ENCODE measurements at places on chromosomes 2 and 18. TPM values are rescaled to one million over a fixed set of nuclear protein-coding genes. Genes with fewer than 3 reads are reported as not detected.

GRCh38 chr2:178304333-178304732, 110.0 kb downstream of the OSBPL6 start:
- DNase-seq: no peak

DNA sequence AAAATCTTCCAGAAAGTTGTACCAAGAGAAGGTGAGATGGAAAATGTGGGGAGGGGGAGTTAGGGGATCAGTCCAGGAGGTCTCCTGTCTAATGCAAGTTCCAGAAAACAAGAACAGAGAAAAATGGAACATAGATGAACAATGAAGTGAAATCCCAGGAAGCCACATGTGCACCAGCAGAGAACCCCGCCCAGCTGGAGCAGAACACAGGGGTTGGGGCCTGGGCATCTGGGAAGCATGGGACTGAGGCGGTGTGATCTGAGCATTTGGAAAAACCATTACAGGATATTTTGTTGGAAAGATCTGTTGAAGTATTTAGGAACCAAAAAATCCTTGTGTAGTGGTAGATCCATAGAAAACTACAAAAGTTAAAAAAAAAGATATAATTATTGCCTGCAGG, 133.7 kb downstream of the INO80D start:
- DNase-seq: no peak

- peak; percentile 57 for DNase-seq
Measured at GRCh38 chr2:28360718-28361293, 31.9 kb upstream of the FOSL2 start.

The COLEC12 gene
- 0.12 TPM for total RNA-seq

The DSC1 gene
- total RNA-seq: not detected

DNA sequence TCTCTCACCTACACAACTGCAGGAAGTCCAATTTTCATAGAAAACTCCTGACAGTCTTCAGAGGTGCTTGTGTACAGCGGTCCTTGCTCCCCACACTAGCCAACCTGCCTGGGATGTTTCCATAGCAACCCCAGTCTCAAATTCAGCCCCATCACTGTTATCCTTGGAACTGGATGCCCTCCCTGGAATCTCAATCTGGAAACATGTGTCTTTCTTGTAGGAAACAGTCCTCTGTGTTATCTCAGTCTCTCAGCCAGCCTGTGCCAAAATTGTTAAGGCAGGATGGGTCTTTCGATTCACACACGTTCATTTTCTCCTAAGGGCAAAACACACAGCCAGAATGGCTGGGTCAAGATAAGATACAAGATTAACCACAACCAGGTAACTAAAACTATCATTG, 295.5 kb upstream of the RND3 start:
- DNase-seq: no peak

DNA sequence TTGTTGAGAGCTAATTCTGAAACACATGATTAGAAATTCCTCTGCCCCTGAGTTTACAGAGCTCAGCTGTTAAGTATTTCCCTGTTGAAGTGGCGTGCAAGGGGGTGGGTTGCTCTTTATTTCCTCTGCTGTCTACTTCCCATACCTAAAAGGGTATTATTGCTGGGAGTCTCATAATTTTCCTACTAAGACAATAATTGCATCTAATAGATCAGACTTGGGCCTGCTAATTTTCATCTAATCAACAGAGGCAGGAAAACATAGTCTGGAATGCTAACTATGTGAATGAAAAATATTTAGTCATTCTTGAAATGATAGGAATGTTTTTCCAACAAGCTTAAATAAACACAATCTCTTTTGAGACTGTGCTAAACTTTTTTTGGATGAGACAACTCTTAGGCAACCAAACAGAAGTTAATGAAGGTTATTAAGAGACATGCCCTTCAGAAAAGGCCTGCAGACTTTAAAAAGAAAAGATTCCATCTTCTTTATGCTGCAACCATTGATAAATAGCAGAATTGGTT, 111.4 kb downstream of the FEZ2 start:
- peak; percentile 83 for DNase-seq

The TUBB8B gene
- total RNA-seq: not detected

The FAM228A gene
- total RNA-seq: not detected

DNA sequence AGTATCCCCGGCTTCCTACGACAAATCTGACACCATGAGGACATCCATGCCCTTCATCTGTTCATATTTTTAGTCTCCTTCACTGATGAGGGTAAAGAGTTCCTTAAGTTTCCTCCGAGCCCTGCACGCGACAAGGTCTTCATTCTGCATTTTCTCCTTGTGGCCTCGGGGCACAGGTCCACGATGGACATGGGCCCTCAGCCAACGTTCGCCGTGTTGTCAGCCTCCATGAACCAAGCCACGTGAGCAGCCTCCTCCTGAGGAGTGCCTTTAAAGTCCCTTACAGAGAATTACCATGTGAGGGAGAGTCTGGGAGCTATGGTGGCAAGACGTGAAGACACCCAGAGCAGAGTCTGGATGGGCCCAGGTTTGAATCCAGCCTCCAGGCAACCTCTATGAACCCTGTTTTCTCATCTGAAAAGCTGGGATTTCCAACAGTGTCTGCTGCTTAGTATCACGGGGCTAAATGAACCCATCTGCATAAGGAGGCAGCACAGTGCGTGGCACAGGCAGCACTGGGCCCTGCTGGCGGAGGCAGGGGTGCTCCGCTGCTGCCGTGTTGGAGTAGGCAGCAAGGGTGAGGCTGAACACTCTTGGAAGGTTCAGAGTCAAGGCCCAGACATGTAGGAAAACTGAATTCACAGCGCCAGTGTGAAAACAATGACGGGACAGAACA, 54.1 kb downstream of the EIPR1 start:
- DNase-seq: no peak

- no peak for DNase-seq
Measured at GRCh38 chr2:202765436-202765835, 106.1 kb downstream of the ICA1L start.

The TMEM247 gene
- not detected for total RNA-seq

DNA sequence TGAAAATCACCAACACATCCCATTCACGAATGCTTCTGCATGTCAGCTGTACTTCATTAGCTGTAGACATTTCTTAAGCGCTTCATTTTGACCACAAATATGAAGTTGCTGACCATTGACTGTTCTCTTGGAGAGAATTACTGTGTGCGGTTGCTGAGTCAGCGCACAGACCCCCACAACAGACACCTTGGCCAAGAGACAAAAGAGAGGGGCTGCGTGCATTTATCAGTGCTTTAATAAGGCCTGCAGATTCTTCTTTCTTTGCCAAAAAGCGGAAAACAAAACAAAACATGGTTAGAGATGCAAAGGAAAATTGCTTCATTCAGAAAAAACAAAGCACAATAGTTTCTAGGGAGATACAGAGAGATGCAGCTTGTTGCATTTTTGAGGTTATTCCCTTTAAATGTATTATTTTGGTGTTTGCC, 174.7 kb downstream of the ACKR3 start:
- DNase-seq: peak; percentile 95

GRCh38 chr2:190809139-190809764, 71.4 kb upstream of the GLS start:
- DNase-seq: no peak

DNA sequence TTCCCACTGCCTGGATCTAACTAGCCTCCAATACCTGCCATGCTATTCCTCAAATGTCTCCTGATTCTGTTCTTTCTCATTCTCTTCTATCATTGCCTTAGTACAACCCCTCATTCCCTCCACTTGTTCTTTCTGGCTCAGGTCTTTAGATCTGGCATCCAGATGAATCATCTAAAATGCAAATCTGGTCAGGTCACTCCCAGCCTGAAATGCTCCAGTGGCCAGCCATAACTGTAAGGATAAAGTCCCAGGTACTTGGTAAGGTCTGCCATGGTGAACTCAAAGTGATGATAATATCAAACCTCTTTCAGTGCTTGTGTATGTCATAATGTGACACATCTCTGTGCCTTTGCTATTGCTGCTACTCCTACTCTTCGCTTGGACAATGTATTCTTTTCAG, 2.9 kb upstream of the SNRNP27 start:
- no peak for DNase-seq

DNA sequence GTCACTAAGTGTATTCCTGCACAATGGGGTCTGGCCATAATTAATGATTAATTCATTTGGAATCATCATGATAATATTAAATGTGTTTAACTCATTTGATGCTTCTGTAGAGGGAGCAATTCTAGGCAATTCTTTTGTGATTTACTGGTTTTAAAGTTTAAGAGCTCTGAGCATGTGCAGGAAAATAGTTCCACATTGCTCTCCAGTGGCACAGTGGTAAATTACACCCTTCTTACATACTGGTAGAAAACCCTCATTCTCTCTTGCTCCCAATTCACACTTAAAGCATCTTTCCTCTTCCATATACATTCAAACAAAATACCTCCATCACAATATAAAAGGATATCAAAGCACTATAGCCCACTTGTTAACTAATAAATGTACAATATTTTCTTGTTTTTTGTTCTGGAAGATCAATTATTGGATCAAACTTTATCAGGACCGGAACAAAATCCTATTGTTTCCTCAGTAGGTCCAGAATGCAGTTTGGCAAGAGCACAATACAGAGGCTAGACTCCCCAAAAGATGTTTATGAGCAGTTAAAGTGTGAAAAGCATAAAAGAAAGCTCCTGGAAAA, 844.3 kb downstream of the MBD2 start:
- DNase-seq: peak; percentile 35

The IGFBP2 gene
- not detected for total RNA-seq

The HNMT gene
- total RNA-seq: 1.7 TPM

GRCh38 chr2:9145109-9145751, 61.4 kb upstream of the ASAP2 start:
- peak; percentile 32 for DNase-seq

DNA sequence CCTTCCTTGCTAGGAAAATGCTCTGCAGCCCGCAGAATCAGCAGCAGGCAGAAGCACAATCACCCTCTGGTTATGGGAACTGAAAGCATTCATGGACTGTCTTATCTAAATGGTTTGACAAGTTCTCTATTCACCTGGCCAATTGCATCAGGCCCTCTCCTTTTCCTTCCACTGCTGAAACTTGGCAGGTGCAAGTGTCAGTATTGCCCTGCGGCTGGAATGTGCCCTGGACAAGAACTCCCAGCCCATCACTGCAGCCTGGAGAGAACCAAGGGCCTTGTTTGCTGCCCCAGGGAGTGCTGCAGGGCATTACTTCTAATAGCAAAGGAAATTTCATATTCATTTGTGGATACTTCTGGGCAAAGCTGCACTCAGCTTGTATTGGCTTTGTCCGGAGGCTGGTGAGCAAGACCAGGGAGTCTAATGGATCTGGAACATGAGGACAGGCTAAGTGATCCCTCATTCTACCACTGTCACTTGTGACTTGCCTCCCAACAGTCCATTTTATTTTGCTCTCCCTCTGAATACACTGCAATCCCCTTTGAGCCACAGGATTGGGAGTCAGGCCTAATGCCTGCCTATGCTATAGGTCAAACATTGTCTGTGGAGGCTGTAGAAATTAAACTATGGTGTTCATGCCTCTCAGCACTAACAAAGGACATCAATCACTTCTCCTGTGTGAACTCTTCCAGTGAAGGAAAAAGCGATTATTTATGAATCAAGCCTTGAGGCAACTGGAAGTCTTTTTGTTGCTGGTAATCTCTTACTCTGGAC, 116.9 kb downstream of the LYPD6B start:
- no peak for DNase-seq

DNA sequence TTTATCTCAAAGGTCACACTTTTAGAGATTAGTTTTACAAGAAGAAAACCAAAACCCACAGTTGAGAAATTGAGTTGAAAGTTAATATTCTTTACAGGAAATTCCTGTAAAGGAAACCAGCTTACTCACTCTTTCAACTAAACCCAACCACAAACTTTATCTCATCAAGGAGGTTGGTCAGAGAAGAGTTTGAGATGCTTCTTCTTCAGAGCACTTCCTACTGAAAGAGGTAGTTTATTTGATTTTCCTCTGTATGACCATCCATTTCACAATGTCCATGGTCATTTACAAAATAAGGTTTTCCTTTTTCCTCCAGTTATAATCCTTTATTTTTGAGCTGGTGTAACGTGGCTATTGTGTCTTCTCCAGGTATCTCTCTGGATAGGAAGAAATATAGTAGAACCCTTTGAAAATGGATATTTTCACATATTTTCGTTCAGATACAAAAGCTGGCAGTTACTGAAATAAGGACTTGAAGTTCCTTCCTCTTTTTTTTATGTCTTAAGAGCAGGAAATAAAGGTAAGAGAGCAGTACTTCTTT, 4.5 kb upstream of the IL18RAP start:
- no peak for DNase-seq

GRCh38 chr2:28300485-28301341, 91.9 kb upstream of the FOSL2 start:
- DNase-seq: peak; percentile 64

GRCh38 chr18:62518460-62519375, 4.1 kb upstream of the ZCCHC2 start:
- no peak for DNase-seq

GRCh38 chr2:152925547-152926448, 207.4 kb downstream of the ARL6IP6 start:
- no peak for DNase-seq

The PSMA8 gene
- not detected for total RNA-seq

The SLC38A11 gene
- 2.9 TPM for total RNA-seq

- DNase-seq: no peak
Measured at GRCh38 chr2:238100821-238101771, 956 bp downstream of the ESPNL start.

All from HFFc6 (cell line).